ENCODE measurements at places on chromosomes 5 and 9. TPM values are rescaled to one million over a fixed set of nuclear protein-coding genes. Genes with fewer than 3 reads are reported as not detected.

The SOX30 gene
- not detected for total RNA-seq

The WWC1 gene
- total RNA-seq, result 8.3 TPM

The DBH gene
- not detected for total RNA-seq

The TEX48 gene
- total RNA-seq, result not detected

Measured in H4 (cell line).